ENCODE measurements at places on chromosomes 3 and 15.

- no peak for DNase-seq
Measured at GRCh38 chr3:124217542-124217941, 225.6 kb upstream of the ROPN1 start.

- DNase-seq = no peak
Measured at GRCh38 chr3:188916934-188917401, 254.8 kb upstream of the TPRG1 start.

DNA sequence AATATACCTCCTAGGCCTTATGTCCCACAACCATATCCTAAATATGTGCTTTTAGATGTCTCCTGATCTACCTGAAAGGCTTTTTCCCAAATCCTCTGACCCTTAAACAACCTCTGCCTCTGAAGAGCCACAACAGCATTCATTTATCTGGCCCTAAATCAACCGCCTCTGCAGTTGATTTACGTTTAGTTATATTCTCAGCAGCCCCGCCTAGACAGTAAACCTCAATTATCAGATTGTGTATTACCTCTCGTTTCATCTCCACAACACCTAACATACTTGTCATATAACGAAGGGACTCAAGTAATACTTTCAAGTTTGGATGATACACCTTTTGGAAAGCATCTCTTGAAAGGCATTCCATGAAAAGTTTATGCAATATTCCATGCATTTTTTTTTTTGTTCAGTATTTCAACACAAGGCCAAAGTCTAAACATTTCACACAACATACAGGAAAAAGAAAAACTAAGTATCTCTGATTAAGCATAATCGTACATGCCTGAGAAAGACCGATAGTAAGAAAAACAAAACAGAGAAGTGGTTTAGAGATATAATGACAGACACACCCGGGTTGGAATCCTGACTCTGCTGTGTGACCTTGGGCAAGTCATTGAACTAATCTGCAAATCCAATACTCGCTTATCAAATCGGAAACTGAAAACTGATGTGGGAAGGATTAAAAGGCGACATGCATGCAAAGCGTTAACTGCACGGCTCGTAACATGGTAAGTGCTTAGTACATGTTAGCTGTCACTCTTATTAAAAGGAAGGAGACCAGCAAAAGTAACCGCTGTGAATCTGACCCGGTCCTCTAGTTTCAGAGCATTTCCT is 778 bp downstream of the CRBN start:
- no peak for DNase-seq

GRCh38 chr15:70831094-70831911 is 22.7 kb downstream of the LARP6 start:
- DNase-seq = no peak

- no peak for DNase-seq
Measured at GRCh38 chr3:138381413-138381901, 33.1 kb downstream of the MRAS start.

DNA sequence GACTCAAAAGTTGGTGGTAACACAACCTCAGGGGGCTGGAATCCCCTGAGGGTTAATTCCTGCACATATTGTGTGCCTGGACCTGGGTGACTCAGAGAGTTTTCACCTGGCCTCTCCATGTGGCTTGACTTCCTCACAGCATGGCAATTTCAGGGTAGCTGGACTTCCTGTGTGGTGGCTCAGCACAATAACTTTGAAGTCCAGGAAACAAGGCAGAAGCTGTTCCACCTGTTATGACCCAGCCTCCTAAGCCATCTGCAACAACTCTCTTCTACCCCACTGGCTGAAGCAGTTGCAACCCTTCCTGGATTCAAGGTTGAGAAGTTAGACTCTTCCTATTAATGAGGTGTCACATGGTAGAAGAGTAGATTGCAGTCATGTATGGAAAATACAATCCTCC is 58.4 kb downstream of the EDEM1 start:
- no peak for DNase-seq

DNA sequence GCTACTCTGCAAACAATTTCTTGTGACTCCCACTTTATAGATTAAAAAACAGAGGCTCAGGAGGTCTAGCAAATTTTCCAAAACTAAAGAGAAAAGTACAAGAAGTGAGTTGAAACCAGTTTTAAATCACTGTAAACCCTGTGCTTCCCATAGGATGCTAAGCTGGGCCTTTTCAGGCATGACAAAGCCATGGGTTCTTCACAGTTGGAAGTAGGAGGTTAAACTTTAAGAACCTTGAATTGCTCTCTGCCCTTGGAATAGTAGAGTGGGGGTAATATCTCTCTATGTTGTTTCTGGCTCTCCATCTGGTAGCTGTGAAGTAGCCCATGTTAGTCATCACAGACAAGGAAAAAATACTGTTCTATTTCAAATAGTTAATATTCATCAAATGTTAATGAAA is 193.6 kb upstream of the SATB1 start:
- DNase-seq = no peak

DNA sequence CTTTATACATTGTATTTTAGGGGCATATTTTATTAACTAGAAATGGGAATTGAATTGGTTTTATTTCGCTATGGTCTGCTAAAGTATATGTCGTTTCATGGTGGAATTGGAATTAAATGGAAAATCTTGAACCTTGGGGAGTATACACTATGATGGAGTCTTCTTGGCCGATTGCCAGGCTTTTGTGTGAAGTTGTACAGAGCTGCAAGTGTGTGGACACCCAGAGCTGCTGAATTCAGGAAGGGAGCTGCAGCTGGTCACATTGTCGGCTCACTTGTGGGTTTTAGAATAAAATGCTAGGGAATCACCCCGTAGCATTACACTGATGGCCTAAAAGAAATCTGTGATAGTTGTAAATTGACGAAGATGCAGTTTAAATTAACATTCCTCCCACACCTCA is 35.1 kb downstream of the USP3 start:
- no peak for DNase-seq

DNA sequence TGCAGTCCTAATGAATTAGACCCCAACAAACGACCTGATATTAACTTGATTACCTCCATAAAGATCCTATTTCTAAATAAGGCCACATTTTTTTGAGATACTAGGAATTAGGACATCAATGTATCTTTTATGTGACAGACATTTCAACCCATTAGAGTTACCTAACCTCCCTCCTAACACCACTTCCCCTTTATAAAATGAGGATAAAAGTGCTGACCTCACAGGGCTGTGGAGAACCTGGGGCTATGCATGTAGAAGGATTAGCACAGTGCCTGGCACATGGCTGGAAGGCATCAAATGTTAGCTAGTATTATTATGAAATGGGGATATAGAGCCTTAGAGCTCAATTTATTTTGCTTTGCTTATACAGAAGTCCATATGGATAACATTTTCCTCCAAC is 53.5 kb upstream of the LRRN1 start:
- DNase-seq = no peak

- DNase-seq = no peak
Measured at GRCh38 chr15:66911131-66911700, 154.2 kb upstream of the SMAD3 start.

GRCh38 chr3:171077261-171077660 is 50.7 kb upstream of the SLC2A2 start:
- DNase-seq = no peak

- peak; percentile 77 for DNase-seq
Measured at GRCh38 chr15:89177633-89178306, 43.6 kb downstream of the RLBP1 start.

DNA sequence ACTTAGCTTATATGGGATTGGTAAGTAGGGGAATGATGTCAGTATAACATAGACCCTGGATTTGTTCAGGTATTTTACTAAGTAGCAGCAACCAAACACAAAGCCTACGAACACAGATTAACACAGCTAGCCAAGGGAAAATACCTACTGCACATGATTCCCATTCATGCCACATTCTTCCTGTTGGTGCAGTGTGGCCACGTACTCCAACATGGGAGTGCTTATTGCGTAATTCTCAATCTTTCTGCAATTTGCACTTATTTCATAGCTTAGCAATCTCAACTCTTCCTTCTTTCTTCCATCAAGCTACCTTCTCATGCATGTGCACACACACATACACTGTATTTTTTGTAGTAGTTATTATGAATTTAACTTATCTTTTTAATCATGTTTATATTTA is 186.8 kb downstream of the IL5RA start:
- DNase-seq = no peak

- no peak for DNase-seq
Measured at GRCh38 chr3:66534304-66534845, 33.6 kb upstream of the LRIG1 start.

GRCh38 chr3:61184956-61185355 is 66.3 kb downstream of the FHIT start:
- DNase-seq = no peak

GRCh38 chr3:97689962-97690361 is 74.6 kb upstream of the ARL6 start:
- DNase-seq = no peak

Measured in stimulated activated effector memory CD8-positive, alpha-beta T cell treated with anti-CD3 and anti-CD28 coated beads, Interleukin-12 subunit alpha, Interleukin-12 subunit beta, amount 100 ng/mL, for 72 hours (primary cell).